ENCODE measurements at places on chromosomes 3 and 15.
A peak's percentile ranks its signal among the peaks of the same experiment; 100 is the strongest.

GRCh38 chr3:13681931-13682330 is 133.0 kb downstream of the FBLN2 start:
- DNase-seq: no peak

GRCh38 chr3:138724443-138724842 is 110.3 kb downstream of the PIK3CB start:
- DNase-seq: no peak

GRCh38 chr15:79874242-79874641 is 22.6 kb downstream of the MTHFS start:
- no peak for DNase-seq

DNA sequence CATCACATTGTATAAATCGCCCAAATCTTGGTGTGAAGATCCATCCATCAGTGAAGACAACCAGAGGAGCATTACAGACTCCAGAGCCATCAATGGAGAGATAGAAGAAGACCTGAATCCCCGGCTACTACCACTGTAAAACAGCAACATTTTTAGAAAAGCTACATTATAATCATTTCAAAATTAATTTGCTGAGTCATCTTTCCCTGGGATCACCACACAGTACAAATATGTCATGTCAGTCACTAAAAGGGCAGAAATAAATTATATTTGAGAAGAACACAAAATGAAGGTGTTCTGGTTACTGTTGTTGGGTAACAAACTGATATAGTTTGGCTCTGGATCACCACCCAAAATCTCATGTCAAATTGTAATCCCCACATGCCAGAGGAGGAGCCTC is 218.5 kb upstream of the STT3B start:
- DNase-seq: no peak

DNA sequence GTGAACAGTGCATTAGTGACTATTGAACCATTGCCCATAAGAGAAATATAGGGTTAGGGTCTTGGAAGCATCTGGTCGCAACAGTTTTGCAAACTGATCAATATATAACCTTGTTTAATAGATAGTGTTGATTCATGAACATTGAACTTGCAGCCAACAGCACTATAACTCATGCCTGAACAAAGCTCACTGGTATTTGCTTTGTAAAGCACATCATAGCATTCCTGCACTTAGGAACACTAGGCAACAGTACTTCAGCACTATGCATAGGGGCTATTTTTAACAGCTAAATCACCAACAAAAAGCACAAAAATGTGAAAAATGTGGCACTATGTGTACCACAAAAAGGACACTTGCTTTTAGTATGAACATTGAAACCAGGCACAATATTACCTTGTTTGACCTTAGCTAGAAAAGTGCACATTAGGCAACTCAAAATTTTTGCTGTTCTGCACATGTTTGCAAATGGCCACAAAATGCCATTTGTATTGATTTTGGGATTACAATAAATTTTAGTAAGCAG is 68.0 kb downstream of the OXNAD1 start:
- no peak for DNase-seq

- DNase-seq: peak; percentile 26
These were observed 68.5 kb downstream of the TRANK1 start for GRCh38 chr3:36876181-36876936.

DNA sequence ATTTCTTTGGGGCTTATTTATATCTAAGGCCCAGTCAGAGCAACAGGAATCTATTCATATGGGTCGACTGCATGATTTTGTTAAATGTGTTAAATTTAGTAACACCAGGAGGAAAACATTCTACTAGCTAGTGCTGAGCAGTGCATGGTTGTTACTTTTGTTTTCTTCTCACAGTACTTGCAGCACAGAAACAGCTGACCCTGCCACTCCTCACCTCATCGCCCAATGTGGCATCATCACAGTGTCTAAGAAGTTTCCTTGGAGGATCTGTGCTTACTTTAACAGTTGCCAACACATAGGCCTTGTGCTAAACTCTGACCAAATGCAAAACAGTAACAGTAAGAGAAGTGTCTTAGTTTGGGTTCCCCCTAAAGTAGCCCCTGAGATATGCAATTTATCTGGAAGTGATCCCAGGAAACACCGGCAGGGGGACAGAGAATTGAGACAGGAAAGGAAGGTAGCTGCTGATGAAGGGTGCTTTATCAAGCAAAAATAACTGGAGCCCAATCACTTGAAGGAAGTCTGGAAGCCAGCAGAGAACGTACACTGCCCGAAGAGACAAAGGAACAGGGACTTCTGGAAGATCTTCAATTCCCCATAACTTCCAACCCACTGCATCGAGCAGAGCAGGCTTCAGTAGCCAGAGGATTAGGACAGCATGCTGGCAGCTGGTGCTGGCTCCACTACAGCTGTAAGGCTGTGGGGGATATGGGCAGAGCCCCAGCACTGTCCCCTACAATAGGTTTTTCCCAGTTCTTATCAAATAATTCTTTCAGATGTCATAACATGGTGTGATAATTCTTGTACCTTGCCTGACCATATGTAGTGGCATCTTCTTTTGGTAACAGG is 36.0 kb upstream of the ULK4 start:
- no peak for DNase-seq

- no peak for DNase-seq
These were observed 203.5 kb upstream of the LINGO1 start for GRCh38 chr15:77836121-77836692.

DNA sequence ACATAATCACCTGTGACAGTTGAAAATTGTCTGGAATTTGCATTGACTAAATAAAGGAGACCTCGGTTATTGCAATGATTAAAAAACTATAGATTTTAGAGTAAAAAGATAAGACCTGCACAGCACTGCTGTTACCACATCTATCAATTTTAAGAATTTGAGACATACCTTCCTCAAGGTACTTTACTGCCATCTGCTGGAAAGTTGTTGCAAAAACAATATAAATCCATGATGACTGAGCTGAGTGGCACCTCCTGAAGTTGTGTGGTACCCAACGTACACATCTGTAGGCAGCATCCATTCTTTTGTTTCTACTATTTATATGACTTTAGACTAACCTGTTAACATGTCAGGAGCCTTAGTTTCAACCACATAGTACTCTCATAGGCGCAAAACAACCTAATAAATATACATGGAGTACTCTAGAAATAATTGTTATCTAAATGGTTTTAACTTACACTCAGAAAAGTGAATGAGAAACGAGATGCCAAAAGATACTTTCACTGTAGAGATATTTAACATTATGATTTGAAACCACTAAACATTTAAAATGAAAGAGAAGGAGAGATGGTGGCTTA is 106.7 kb downstream of the GHSR start:
- no peak for DNase-seq

DNA sequence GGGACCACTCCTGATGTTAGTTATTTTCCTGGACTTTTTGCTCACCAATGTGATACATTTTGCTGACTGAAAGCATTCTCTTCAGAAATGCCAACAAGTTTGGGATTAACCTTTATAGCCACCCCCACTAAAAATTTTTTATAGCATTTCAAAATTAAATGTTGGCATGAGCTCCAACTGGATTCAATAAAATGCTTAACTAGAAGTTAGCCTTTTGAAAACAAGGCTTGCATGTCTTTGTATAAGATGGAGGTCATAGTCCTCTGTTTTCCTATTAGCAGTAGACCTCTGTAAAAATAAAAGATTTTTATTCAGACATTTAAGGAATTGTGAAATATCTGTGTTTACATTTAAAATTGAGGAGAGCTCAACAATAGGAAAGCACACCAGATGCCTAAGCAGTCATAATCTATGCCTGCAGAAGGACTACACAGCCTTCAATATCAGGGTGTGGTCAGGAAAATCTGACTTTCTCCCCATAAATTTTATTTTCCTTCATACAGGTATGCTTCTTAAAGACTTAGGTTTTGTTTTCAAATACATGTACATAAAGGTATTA is 87.2 kb downstream of the DNAJC13 start:
- no peak for DNase-seq

- DNase-seq: peak; percentile 22
These were observed 97.2 kb upstream of the FLNB start for GRCh38 chr3:57910990-57911389.
